Right forelimb (tissue), 1 donor: ENCODE measurements at places on chromosomes 12 and 14.
A peak's percentile ranks its signal among the peaks of the same experiment; 100 is the strongest.

DNA sequence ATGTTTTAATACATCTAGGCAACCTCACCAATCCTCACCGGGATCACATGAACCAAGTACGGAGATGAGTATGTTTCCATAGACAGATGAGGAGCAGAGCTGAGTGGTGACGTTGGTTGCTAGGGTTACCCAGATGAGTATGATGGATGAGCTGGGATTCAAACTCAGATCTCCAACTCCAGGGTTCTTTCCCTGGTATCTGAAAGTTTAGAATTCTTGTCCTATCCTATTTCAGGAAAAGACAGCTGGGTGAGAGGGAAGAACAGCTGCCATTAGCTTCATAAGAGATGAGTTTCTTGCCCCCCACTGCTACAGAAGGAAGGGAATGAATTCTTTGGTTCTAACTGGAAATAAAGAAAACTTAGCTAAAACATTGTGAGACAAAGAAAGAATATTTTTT is 728.9 kb upstream of the TBX3 start:
- DNase-seq = no peak

DNA sequence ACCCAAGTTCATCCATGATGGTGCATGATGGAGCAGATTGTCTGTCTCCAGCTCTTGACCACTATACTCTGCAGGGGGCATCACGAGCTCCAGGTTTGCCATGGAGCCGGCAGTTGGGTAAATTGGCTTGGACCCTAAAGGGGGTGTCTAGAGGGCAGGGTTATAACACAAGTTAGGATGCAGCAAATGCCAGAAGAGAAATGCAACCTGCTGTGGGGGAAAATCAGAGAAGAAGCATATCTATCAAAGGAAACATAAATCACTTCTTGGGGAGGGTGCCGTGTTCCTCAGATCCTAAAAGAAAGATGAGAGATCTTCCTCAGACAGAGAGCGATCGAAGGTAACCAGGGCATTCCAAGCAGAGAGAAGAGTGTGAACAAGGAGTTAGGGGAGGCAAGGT is 334.9 kb downstream of the C12orf75 start:
- DNase-seq = no peak

- peak; percentile 87 for DNase-seq
Measured at GRCh38 chr14:88554457-88555286, at the start of gene PTPN21. PTPN21 (minus strand) TSS chr14:88555007; CDS start chr14:88550417, 4,590 bp downstream.

DNA sequence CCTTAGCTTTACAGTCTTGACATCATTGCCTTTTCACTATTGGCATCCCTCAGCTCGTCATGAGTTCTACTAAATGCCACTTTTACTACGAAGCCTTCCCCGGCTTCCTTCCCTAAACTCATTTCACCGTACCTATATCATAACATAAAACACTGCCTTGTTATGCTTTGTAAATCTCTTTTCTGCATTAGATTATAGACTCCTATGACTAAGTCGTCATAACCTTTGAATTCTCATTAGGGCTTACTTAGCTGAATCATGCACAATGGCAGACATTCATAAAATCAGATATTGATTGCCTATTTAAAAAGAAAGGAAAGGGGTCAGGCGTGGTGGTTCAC is 21.0 kb downstream of the BTG1 start:
- no peak for DNase-seq

DNA sequence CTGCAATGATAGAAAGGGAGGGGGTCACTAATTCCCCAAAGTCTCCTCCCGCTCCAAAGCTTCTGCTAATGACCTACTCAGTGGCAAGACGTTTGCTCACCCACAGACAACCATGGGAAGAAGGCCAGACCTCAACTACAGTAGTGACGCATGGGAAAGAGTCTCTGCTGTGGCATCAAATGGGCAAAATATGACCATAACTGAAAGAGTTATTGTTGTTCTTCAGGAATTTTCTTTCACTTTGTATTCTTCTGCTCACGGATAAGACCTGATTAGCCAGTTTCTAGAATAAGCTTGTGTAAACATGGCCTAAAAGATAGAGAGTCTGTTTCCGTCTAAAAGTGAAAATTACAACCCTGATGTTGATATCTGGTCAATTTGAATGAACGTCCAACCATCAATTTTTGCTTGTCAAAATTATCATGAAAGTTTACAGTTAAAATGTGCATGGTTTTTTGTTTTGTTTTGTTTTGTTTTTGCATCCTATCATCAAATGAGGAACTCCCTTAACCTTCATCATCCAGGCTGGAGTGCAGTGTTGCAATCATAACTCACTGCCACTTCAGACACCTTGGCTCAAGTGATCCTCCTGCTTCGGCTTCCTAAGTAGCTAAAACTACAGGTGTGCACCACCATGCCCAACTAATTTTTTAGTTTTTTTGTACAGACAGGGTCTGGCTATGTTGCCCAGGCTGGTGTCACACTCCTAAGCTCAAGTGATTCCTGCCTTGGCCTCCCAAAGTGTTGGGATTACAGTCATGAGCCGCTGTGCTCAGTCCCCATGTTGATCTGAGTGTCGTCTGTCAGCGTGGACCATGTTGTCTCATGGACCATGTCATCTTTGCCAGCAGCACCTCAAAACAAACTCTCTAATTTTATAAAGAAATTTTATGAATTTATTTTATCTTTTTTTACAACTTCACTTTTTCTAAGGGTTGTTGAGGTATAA is 7.0 kb downstream of the KRT6B start:
- DNase-seq = no peak

- no peak for DNase-seq
Measured at GRCh38 chr14:100681111-100681510, 45.6 kb upstream of the DLK1 start.

GRCh38 chr14:75258079-75258802 is 20.4 kb upstream of the FOS start:
- DNase-seq = peak; percentile 65

GRCh38 chr14:54722791-54723432 is 156.0 kb downstream of the SAMD4A start:
- no peak for DNase-seq

- no peak for DNase-seq
Measured at GRCh38 chr12:52221070-52221781, 11.8 kb upstream of the KRT7 start.

DNA sequence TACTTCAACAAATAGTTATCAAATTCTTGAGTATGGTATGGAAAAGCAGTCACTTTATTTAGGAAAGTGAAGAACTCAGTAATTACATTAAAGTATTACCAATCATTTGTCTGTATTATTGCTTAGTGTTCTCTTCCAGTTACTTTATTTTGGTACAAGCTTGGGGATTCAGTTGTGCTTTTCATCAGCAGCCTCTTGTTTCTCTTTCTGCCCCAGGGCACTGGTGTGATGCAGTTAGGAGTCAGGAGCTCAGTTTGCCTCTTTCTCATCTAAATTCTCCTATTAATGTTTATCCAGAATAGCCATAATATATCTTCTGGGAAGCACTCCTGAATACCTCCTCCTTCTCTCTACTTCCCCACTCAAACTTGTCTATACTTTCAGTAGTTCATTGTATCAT is 25.7 kb downstream of the PMCH start:
- DNase-seq = no peak
